ENCODE measurements at places on chromosomes 4 and X.
A peak's percentile ranks its signal among the peaks of the same experiment; 100 is the strongest.

GRCh38 chr4:150714462-150715438 is 132.8 kb downstream of the MAB21L2 start:
- DNase-seq: no peak

GRCh38 chr4:185903205-185903604 is 91.2 kb upstream of the SORBS2 start:
- DNase-seq: no peak

- no peak for DNase-seq
Measured at GRCh38 chr4:138003248-138003647, 238.9 kb downstream of the SLC7A11 start.

DNA sequence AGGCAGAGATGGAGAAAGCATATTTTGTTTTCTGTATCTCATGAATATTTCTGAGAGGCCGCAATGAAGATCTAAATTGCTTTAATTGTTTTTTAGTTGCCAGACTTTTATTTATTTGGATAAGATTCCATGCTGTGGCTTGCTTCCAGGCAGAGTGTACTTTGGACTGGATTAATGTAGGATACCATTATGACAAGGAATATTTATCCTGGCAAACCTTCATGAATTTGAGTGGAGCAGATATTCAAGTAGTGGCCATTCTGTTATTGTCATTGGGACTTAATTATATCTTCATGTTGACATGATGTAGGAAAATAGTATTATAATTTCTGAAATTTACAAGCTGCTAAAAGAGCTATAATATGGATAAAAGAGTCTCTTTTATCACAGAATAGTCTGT is 182.9 kb downstream of the C4orf33 start:
- no peak for DNase-seq

GRCh38 chrX:26778320-26778888 is 562.4 kb downstream of the MAGEB5 start:
- no peak for DNase-seq

GRCh38 chr4:129087516-129087915 is 5.8 kb downstream of the SCLT1 start:
- no peak for DNase-seq

GRCh38 chrX:136447968-136448367 is 39.8 kb upstream of the BRS3 start:
- no peak for DNase-seq

GRCh38 chrX:123869488-123869887 is 9.6 kb downstream of the XIAP start:
- no peak for DNase-seq

DNA sequence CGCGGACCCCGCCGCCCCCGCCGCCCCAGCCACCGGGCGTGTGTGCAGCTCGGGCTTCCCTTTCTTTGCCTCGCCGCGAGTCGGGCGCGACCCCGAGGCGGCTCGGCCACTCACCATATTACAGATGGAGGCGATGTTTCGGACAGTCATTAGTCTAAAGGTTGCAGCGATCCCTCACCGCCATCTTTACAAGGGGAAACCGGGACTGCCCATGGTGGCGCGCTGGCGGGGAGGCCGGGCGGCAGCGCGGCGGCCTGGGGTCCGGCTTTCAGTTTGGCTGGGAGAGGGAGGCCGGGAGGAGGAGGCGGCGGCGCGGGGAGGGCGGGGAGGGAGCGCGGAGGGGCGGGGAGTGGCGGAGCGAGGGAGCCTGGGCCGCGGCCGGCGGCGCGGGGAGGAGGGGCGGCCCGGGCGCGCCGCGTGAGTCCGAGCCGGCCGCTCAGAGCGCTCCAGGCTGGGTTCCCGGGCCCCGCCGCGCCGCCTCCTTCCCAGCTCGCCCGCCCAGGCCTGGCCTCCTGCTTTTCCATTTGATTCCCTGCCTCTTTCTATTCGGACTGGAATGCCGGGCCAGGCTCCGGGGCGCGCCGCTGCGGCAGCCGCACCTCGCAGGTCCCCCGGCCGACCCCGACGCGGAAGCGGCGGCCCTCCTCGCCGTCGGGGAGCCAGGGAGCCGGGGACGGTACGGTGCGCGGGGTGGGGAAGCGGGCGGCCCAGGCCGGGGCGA is at the start of gene USP46:
Gene USP46, minus strand, starts transcription at position 301 of the 721 bp plus-strand sequence. Its CDS starts 151 bp downstream, at position 150.
- peak; percentile 57 for DNase-seq

- no peak for DNase-seq
Measured at GRCh38 chr4:122903766-122904288, 18.6 kb downstream of the NUDT6 start.

GRCh38 chrX:131366407-131366806 is 77.3 kb upstream of the IGSF1 start:
- no peak for DNase-seq

DNA sequence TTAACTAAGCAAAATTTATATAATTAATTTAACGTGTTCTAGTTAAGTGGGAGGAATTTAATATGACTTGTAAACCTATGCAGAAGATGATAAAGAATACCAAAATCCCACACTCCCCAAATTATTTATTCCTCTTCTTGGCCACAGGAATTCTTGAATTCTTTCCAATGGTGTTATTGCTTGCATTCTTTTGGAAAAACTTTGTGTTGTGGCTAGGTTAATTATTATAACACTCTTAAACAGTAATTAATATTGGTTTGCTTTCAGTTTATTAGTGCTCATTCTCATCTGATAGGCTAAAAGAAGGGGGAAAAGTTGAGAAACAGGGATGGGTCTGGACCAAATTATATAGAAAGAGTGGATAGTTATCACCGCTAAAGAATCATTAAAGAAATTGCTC is 141.5 kb upstream of the PABPC4L start:
- no peak for DNase-seq

DNA sequence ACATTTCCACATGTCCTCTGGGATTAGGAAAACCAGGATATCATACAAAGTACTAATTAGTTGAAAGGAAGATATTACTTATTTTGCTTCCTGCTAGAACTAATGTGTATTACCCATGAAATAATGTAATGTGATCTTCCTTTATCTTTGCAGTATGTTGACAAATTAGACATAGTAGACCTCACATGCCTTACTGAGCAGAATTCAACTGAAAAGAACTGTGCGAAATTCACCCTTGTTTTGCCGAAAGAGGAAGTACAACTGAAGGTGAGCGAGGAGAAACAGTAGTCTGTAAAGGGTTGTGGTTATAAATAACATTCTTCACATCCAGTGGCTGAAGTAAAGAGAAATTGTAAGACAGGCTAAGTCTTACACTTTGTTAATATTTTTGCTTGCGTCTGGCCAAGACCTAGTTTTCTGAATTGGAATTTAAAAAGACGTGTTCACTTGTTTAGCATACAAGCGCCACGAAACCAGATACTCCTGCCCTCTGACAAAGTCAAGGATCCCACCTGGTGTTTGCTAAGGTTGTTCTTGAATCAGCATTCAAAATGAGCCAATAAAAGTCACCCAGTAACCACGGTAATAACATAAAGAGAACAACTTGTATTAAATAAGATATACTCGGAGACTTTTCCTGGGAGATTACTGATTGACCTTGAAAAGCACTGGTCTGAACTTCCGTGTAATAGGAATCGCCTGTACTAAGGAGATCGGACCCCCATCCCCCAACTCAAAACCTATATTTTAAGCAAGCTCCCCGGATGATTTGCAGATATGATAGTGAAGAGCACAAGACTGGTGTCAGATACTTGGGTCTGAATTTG is 16.9 kb downstream of the STAP1 start:
- peak; percentile 5 for DNase-seq

- peak; percentile 43 for DNase-seq
Measured at GRCh38 chrX:132488180-132488705, 595 bp downstream of the MBNL3 start.

GRCh38 chr4:102843273-102843672 is 15.9 kb upstream of the UBE2D3 start:
- DNase-seq: no peak

All from CD4-positive, alpha-beta T cell treated with Interleukin-10 for 1 hour (primary cell).